Activated CD4-positive, alpha-beta T cell treated with anti-CD3 and anti-CD28 coated beads, Interleukin-10, Interleukin-2, amounts not matched to agents 100 ng/mL and 50 ng/mL, durations not matched to agents 16 hours and 8 hours (primary cell): ENCODE measurements at places on chromosomes 13 and 19.

GRCh38 chr19:55581145-55581822, 636 bp upstream of the ZNF579 start:
- peak; percentile 21 for DNase-seq

DNA sequence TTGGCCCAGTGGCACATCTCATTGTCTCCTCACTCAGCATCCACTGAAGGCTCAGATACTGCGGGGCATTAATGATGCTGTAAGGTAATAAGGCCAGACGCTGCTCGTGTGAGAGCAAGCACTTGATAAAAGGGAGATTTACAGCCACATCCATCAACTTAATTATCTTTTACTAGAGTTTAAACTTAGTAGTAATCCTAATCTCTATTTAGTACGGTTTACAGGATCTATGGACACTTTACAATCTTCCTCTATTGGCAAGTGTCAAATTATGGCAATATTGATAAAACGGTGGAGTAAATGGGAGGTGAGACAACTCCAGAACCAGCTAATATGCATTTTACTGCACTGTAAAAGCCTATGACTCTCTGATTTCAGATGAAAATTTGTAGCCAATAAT, 192.7 kb upstream of the GPR12 start:
- no peak for DNase-seq

DNA sequence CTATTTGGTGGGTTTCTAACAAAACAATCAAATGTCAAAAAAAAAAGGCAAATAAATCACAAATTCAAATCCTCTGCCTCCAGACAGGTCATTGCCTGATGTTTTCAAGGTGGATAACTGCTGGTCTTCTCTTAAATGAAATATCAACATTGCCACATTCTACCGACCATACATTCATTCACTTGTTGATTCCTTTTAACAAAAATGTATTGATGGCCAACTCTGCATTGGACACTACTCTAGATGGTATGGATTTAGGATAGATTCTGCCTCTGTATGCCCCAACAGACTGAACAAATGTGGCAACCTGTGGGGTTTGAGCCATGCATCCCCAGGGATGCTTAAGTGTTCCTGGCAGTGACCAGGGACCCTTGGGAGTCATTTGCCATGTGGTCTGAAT, 87.6 kb upstream of the STK24 start:
- no peak for DNase-seq

DNA sequence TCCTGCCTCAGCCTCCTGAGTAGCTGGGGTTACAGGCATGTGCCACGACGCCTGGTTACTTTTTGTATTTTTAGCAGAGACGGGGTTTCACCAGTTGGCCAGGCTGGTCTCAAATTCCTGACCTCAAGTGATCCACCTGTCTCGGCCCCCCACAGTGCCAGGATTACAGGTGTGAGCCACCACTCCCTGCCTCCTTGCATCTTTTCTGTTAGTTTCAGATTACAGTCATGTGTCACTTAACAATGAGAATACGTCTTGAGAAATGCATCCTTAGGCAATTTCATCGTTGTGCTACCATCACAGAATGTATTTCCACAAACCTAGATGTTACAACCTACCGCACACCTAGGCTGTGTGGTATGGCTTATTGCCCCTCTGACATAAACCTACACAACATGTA, 180.4 kb downstream of the TM9SF2 start:
- DNase-seq: no peak

DNA sequence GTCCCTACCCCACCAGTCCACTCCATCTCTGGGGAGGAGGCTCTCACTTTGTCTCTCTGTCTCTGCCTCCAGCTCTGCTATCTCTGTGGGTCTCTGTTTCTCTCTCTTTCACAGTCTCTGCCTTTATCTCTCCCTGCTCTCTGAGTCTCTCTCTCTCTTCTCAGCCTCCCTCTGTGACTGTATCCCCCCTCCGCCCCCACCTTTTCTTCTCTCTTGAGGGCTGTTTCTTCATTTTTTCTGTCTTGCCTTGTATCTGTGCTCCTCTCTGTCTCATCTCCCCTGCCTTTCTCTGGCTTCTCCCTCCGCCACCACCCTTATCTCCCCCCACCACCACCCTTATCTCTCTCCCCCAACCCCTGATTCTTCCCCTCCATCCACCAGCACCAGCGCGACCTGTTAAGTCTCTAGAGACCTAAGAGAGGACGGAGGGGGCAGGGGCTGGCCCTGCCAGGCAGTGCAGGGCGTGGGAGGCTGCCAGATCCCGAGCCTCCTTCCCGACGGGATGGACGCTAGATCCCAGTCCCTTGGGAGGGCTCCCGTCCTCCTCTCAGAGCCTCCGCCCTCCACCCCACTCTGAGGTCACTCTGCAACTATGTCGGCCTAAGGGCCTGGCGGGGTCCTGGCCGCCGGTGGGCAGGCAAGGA, 1.0 kb downstream of the AXL start:
- DNase-seq: no peak

DNA sequence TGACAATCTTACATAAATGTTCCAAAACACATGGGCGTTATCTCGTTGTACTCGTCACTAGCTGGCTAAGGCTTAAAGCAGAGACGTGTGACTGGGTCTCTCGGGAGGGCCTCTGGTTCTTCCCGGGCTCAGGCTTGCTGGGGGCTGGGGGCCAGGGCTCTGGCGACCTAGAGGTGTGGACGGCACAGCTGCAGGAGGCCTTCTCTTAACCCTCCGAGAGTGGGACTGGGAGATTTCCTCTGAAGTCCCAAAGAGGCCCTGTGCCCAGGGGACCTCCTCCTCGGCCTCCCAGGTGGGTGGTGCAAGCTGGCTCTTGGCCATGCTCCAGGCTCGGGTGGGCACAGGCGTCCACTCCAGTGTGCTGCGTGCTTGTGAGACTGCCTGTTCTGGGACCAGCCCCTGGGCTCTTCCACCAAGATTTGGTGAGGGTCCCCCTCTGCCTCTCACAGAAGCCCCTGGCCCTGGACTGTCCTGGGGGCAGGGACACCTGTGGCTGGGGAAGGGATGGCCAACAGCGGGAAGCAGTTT, 2.2 kb downstream of the CAPS start:
- DNase-seq: no peak

- no peak for DNase-seq
Measured at GRCh38 chr13:110263888-110264287, 43.1 kb downstream of the COL4A1 start.
